ENCODE measurements at places on chromosomes 16 and 17. TPM values are rescaled to one million over a fixed set of nuclear protein-coding genes. Genes with fewer than 3 reads are reported as not detected.

GRCh38 chr17:78953356-78954350 lies 26.1 kb downstream of the LGALS3BP start:
- peaks cover 90% of the 10 kb centered on the region for H3K27me3 ChIP-seq
- H3K36me3 ChIP-seq: no peaks in the 10 kb centered on the region
- no peak overlapping the region for H3K27ac ChIP-seq
- DNase-seq: no peak
- H3K4me3 ChIP-seq: no peak overlapping the region
- peaks cover 4% of the 10 kb centered on the region for H3K4me1 ChIP-seq

DNA sequence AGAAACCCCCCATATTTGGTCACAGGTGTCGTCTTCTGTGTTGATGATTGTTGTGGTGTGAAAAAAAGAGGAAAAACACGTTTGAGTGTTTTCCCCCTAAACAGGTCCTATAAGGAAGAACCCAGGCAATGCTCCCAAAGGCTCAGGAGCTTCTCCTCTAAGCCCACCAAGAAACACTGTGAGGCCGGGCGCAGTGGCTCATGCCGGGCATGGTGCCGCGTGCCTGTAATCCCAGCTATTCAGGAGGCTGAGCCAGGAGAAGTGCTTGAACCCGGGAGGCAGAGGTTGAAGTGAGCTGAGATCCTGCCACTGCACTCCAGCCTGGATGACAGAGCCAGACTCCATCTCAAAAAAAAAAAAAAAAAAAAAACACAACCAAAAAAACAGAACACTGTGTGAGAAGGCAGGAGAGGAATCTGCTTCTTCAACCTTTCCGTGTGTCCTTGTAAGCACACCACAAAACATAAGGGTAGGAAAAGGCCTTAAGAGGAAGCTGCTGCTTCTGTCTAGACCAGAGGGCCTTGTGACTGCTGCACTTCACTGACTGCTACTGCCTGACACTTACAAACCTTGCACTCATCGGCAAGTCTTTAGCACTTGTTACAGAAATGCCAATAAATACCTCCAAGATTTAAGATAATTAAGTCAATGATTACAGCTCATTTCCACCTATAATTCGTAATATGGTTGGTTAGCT lies 9.3 kb downstream of the JPT1 start:
- H3K36me3 ChIP-seq: peaks cover 94% of the 10 kb centered on the region
- H3K27me3 ChIP-seq: no peaks in the 10 kb centered on the region
- no peaks in the 10 kb centered on the region for H3K4me1 ChIP-seq

DNA sequence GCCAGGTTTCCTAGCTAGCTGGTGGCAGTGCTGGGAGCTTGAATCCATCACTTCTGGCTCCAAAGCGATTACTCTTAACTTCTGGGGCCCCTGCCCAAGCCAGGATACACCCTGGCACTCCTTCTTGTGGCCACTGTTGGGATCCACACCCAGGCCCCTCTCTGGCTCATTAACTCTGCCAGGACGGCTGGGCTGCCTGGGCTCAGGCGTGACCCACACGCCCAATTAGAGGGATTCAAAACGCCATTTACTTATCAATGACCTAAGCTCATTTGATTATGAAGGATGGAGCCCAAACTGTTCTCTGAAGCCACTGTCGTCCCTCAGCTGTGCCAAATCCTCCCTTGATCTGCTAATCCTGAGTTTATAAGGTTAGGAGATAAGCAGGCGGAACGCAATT lies 79.7 kb upstream of the BRD7 start:
- H3K4me3 ChIP-seq: no peak overlapping the region
- no peaks in the 10 kb centered on the region for H3K4me1 ChIP-seq
- DNase-seq: no peak
- no peak overlapping the region for H3K27ac ChIP-seq
- no peaks in the 10 kb centered on the region for H3K36me3 ChIP-seq
- H3K27me3 ChIP-seq: peaks cover 61% of the 10 kb centered on the region

- peak; percentile 61 for DNase-seq
- H3K27me3 ChIP-seq: no peaks in the 10 kb centered on the region
- H3K4me3 ChIP-seq: no peak overlapping the region
- H3K27ac ChIP-seq: peak overlapping the region; percentile 23
Measured at GRCh38 chr16:106623-107324, 28.7 kb downstream of the MPG start.

- H3K4me3 ChIP-seq: no peak overlapping the region
- peaks cover 3% of the 10 kb centered on the region for H3K4me1 ChIP-seq
- DNase-seq: no peak
- H3K27me3 ChIP-seq: 0 out of 3 replicates have a peak, but pooled peaks cover 2% of the 10 kb centered on the region
Measured at GRCh38 chr17:12979826-12980500, 37.9 kb downstream of the ELAC2 start.

DNA sequence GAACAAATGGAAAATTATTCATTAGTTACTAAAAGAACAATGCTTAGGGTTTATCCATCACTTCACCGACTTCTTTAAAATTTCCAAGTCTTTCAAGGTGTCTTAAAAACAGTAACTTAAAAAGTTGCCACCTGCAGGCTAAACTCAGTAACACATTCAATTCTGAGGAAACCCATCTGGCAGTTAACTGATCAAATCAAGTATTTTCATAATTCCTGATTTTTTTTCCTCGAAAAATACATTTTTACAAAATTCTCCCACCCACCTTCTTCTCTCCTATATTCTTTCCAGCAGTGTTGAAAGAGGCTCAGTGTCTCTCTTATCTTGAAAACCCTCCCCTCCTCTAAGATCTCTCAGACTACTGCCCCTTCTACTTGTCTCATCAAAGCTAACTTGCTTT lies 29.9 kb downstream of the PARN start:
- H3K27ac ChIP-seq: no peak overlapping the region
- H3K27me3 ChIP-seq: no peaks in the 10 kb centered on the region
- H3K4me3 ChIP-seq: no peak overlapping the region
- peak; percentile 16 for DNase-seq
- H3K4me1 ChIP-seq: no peaks in the 10 kb centered on the region

- no peaks in the 10 kb centered on the region for H3K36me3 ChIP-seq
- H3K4me1 ChIP-seq: no peaks in the 10 kb centered on the region
Measured at GRCh38 chr16:48961546-48961945, 320.1 kb downstream of the CBLN1 start.

GRCh38 chr16:48353565-48354163 lies 31.5 kb downstream of the SIAH1 start:
- peaks cover 75% of the 10 kb centered on the region for H3K36me3 ChIP-seq
- no peaks in the 10 kb centered on the region for H3K27me3 ChIP-seq
- H3K4me1 ChIP-seq: no peaks in the 10 kb centered on the region
- peak; percentile 76 for DNase-seq
- H3K27ac ChIP-seq: no peak overlapping the region
- no peak overlapping the region for H3K4me3 ChIP-seq

- no peaks in the 10 kb centered on the region for H3K4me1 ChIP-seq
- H3K27me3 ChIP-seq: no peaks in the 10 kb centered on the region
- no peaks in the 10 kb centered on the region for H3K36me3 ChIP-seq
- no peak for DNase-seq
- no peak overlapping the region for H3K4me3 ChIP-seq
- no peak overlapping the region for H3K27ac ChIP-seq
Measured at GRCh38 chr16:54690710-54691109, 240.0 kb upstream of the IRX5 start.

- H3K27ac ChIP-seq: no peak overlapping the region
- no peaks in the 10 kb centered on the region for H3K36me3 ChIP-seq
- H3K4me3 ChIP-seq: no peak overlapping the region
- H3K27me3 ChIP-seq: no peaks in the 10 kb centered on the region
- DNase-seq: peak; percentile 84
- H3K4me1 ChIP-seq: peaks cover 17% of the 10 kb centered on the region
Measured at GRCh38 chr17:76506408-76507345, 5.5 kb upstream of the RHBDF2 start.

- peaks cover 2% of the 10 kb centered on the region for H3K27me3 ChIP-seq
- no peaks in the 10 kb centered on the region for H3K36me3 ChIP-seq
- no peak overlapping the region for H3K4me3 ChIP-seq
- H3K27ac ChIP-seq: no peak overlapping the region
- no peak for DNase-seq
Measured at GRCh38 chr17:5219536-5219935, 15.1 kb downstream of the SCIMP start.

GRCh38 chr17:64126918-64127317 lies 3.0 kb downstream of the ERN1 start:
- no peaks in the 10 kb centered on the region for H3K27me3 ChIP-seq
- H3K4me1 ChIP-seq: peaks cover 19% of the 10 kb centered on the region
- no peak overlapping the region for H3K27ac ChIP-seq

DNA sequence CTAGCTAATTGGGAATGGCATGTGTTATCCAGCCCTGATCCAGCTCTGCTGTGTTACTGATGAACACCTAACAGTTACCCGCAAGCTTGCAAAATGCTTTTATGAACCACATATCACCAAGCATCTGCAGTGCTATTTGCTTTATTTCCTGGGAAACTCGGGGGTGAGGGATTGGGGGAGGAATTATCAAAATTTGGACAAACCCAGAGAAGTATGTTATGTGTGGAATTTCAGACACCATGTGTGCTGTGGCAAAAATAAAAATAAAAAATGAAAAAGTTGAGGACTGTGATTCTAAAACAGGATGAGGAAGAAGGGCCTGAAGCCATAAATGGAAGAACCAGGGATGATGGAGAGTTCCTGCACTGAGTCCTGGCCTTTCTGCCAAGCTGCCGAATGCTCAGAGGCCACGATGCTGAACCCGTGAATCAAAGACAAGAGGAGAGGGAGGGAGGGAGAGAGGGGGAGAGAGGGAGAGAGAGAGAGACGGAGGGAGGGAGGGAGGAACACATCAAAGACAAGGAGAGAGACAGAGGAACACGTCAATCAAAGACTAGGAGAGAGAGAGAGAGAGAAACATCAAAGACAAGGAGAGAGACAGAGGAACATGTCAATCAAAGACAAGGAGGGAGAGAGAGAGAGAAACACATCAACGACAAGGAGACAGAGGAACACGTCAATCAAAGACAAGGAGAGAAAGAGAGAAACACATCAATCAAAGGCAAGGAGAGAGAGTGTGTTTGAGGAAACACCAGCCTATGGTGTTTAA lies 89.8 kb downstream of the MRM3 start:
- no peak overlapping the region for H3K4me3 ChIP-seq
- no peaks in the 10 kb centered on the region for H3K4me1 ChIP-seq
- H3K27ac ChIP-seq: no peak overlapping the region
- DNase-seq: no peak
- H3K27me3 ChIP-seq: peaks cover 36% of the 10 kb centered on the region

GRCh38 chr16:79519448-79519847 lies 81.1 kb downstream of the MAF start:
- no peak overlapping the region for H3K4me3 ChIP-seq
- H3K27ac ChIP-seq: no peak overlapping the region
- no peaks in the 10 kb centered on the region for H3K36me3 ChIP-seq
- peak; percentile 28 for DNase-seq
- H3K4me1 ChIP-seq: no peaks in the 10 kb centered on the region

DNA sequence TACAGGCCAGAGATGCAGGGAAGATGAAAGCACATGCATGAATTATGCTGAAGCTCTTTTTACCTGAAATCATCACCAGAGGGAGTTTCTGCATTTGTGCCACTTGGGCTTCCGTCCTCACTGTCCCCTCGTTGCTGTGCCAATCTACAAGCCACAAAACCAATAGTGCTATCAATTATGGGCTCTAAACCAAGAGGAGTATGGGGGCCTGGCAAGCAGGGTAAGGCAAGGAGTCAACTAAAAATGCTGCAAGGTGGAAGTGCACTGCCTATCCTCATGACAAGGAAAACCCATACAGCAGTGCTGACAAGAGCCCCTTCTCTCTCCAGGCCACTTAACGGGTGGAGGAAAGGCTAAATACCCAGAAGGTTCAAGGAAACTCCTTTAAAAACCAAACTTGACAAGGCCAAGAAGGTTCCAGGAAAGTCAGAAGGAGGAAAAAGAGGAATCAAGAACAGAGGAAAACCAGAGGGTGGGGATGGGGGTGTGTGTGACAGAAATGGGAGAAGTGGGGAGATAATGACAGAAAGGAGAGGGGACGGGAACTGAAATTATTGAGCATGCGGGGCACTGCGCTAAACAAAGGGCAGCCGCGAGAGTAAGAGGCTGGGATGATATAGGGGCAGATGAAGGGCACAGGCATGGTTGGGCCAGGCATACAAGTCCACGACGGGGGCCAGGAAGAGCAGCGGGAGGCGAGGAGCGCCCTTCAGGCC lies 674 bp downstream of the C17orf75 start:
- peak overlapping the region; percentile 83 for H3K27ac ChIP-seq
- peaks cover 5% of the 10 kb centered on the region for H3K36me3 ChIP-seq
- no peaks in the 10 kb centered on the region for H3K27me3 ChIP-seq
- peaks cover 29% of the 10 kb centered on the region for H3K4me1 ChIP-seq

GRCh38 chr16:78259873-78260272 lies 160.4 kb downstream of the WWOX start:
- no peaks in the 10 kb centered on the region for H3K27me3 ChIP-seq
- no peak for DNase-seq
- H3K4me3 ChIP-seq: no peak overlapping the region
- no peak overlapping the region for H3K27ac ChIP-seq
- H3K4me1 ChIP-seq: no peaks in the 10 kb centered on the region

DNA sequence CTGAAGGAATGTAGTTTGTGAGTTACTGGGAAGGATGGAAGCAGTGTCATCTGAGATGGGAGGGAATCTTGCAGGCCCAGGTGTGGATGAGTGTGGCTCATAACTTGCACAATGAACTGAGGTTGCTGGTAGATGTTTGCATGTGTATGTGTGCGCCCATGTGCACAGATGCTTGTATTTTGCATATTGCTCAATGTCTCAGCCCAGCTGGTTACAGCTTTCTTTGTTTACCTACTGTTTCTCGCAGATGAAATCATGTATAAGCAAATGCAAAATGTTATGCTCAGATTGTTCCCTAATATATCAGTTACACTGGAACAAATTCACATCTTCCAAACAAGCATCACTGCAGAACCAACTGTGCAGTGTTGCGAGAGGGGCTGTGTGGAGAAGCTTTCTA lies 452.2 kb upstream of the EEF2KMT start:
- no peaks in the 10 kb centered on the region for H3K36me3 ChIP-seq
- H3K27ac ChIP-seq: no peak overlapping the region
- no peaks in the 10 kb centered on the region for H3K27me3 ChIP-seq
- H3K4me1 ChIP-seq: no peaks in the 10 kb centered on the region
- DNase-seq: no peak

- no peak for DNase-seq
- no peak overlapping the region for H3K4me3 ChIP-seq
- no peaks in the 10 kb centered on the region for H3K36me3 ChIP-seq
Measured at GRCh38 chr17:1604831-1605528, 23.7 kb downstream of the SLC43A2 start.

The C16orf46 gene
- total RNA-seq: 1.0 TPM

The EPN3 gene
- total RNA-seq: 0.16 TPM

The KRT36 gene
- total RNA-seq: not detected

The SPATA22 gene
- total RNA-seq: not detected

The IL17C gene
- not detected for total RNA-seq
